SHP77 treated with DMSO at 0.1 percent for 48 hours (cell line): ENCODE measurements at places on chromosomes 6 and 20.

GRCh38 chr6:143123081-143123480, 62.4 kb downstream of the AIG1 start:
- no peak for DNase-seq

DNA sequence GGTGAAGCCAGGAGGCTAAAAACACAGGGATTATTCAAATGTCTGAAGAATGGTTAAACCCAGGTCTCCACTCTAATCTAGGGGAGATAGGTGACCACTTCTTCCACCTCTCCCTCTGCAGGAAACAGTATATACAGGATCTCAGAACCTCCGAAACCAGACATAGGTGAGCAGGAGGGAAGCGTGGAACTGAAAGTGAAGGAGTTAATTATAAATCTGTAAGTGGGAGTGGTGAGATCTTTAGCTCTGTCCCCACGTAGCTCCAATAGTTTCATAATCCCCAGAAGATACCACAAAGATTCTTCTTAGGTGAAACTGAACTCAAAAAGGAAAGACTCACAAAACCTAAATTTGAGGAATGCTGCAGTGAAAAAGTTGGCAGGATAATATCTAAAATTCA, 76.8 kb downstream of the THEMIS start:
- no peak for DNase-seq

GRCh38 chr20:31862157-31862470, 8.2 kb downstream of the DUSP15 start:
- DNase-seq, result no peak

DNA sequence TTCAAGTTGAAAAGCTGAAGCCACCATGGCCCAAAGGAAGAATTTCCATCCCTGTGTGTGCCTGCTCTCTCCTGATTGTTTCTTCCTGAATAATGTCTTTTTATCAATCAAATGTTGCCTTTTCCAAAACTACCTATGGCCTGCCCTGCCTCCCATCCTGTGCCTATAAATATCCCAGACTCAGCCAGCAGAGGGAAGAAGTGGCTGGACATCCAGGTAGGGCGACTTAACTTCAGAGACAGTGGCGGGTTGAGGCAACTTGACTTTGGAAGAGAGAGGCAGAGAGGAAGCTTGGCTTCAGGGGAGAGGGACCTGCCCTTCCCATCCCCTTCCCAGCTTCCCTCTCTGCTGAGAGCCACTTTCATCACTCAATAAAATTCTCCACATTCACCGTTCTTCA, 133.0 kb downstream of the LCA5 start:
- DNase-seq, result no peak

GRCh38 chr6:142026471-142026870, 106.3 kb upstream of the GJE1 start:
- no peak for DNase-seq

GRCh38 chr6:126701676-126702560, 362.0 kb downstream of the CENPW start:
- no peak for DNase-seq

- peak; percentile 69 for DNase-seq
These were observed 39.1 kb downstream of the ILRUN start for GRCh38 chr6:34657307-34657978.
